Psoas muscle (tissue), 8 donors: ENCODE measurements at places on chromosomes 11 and 22.

- H3K27ac ChIP-seq = no peak overlapping the region
- H3K36me3 ChIP-seq = no peaks in the 10 kb centered on the region
- no peak for DNase-seq
- no peaks in the 10 kb centered on the region for H3K27me3 ChIP-seq
- H3K4me3 ChIP-seq = no peak overlapping the region
These were observed 7.2 kb downstream of the CEP164 start for GRCh38 chr11:117334896-117335295.

- no peak for DNase-seq
- H3K27me3 ChIP-seq = peaks cover 3% of the 10 kb centered on the region
- H3K4me3 ChIP-seq = no peak overlapping the region
- no peaks in the 10 kb centered on the region for H3K36me3 ChIP-seq
- H3K4me1 ChIP-seq = no peaks in the 10 kb centered on the region
- H3K27ac ChIP-seq = no peak overlapping the region
These were observed 23.1 kb downstream of the CSF2RB start for GRCh38 chr22:36936362-36937116.

- peaks cover 3% of the 10 kb centered on the region for H3K36me3 ChIP-seq
- H3K27ac ChIP-seq = no peak overlapping the region
These were observed 6.5 kb downstream of the APOL2 start for GRCh38 chr22:36232715-36233401.

- H3K4me1 ChIP-seq = no peaks in the 10 kb centered on the region
- no peaks in the 10 kb centered on the region for H3K36me3 ChIP-seq
- H3K27ac ChIP-seq = no peak overlapping the region
- H3K4me3 ChIP-seq = no peak overlapping the region
- no peaks in the 10 kb centered on the region for H3K27me3 ChIP-seq
These were observed 6.6 kb upstream of the PLAAT4 start for GRCh38 chr11:63530021-63530420.

GRCh38 chr11:95011376-95011775 is 13.7 kb upstream of the KDM4E start:
- H3K4me3 ChIP-seq = no peak overlapping the region
- H3K36me3 ChIP-seq = no peaks in the 10 kb centered on the region
- no peaks in the 10 kb centered on the region for H3K4me1 ChIP-seq
- H3K27ac ChIP-seq = no peak overlapping the region

DNA sequence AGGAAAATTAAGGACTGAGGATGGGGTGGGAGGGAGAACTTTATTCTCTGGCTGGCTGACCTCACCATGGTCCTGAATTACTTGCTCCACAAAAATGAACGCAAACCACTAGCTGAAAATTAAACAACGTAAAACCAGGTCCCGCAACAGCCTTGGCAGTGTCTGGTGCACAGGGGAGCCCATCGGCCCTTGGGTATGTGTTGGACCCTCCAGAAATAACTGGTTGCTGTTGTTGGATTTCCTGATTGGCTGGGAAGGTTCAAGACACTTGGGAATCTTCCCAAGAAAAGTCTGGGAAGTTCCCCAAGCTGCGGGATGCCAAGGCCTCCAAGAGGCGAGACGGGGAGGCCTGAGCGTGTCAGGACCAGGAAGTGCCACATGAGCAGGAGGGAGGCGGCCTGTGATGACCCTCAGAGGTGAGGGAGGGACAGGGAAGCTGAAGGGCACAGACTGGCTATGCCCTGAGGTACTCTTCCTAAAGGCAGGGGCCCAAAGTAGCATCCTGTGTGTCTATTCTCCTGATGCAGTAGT is 10.4 kb upstream of the RASL10A start:
- DNase-seq = no peak
- H3K4me1 ChIP-seq = peaks cover 29% of the 10 kb centered on the region
- peaks cover 33% of the 10 kb centered on the region for H3K36me3 ChIP-seq
- H3K4me3 ChIP-seq = no peak overlapping the region

- no peaks in the 10 kb centered on the region for H3K27me3 ChIP-seq
- H3K4me1 ChIP-seq = peaks cover 47% of the 10 kb centered on the region
- peaks cover 30% of the 10 kb centered on the region for H3K36me3 ChIP-seq
- peak within 1 kb of the TSS; percentile 92 for H3K4me3 ChIP-seq
- H3K27ac ChIP-seq = peak within 1 kb of the TSS; percentile 99
These were observed at the start of the genes BSCL2 and GNG3 for GRCh38 chr11:62707277-62707861. TSS of gene BSCL2 (minus strand) at chr11:62707424. CDS start at chr11:62707195, 229 bp downstream. TSS of gene GNG3 (plus strand) at chr11:62707676. CDS start at chr11:62708296, 620 bp downstream.

GRCh38 chr22:31898926-31899325 is 45.4 kb upstream of the YWHAH start:
- H3K27ac ChIP-seq = no peak overlapping the region
- no peak for DNase-seq
- no peaks in the 10 kb centered on the region for H3K4me1 ChIP-seq
- H3K36me3 ChIP-seq = peaks cover 50% of the 10 kb centered on the region
- H3K4me3 ChIP-seq = no peak overlapping the region

DNA sequence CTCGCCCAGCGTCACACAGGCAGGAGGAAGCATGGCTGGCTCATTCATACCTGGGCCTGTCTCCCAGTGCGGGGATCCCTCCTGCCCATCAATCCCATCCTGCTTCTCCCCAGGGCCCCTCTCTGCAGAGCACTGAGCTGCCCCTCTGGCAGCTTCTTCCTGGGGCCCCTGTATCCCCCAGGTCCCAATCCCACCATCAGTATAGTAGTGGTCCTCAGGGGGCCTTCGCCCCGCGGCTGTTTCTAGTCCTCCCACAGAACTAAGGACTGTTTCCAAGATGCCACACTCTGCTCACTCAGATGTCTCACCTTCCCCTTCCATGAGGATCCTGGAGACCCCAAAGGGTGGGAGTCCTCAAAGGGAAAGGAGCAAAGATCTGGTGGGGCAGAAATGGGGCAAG is 97.6 kb downstream of the PDE2A start:
- no peaks in the 10 kb centered on the region for H3K36me3 ChIP-seq
- H3K27ac ChIP-seq = no peak overlapping the region
- no peaks in the 10 kb centered on the region for H3K4me1 ChIP-seq
- DNase-seq = no peak

- no peaks in the 10 kb centered on the region for H3K36me3 ChIP-seq
- H3K4me3 ChIP-seq = no peak overlapping the region
- no peaks in the 10 kb centered on the region for H3K27me3 ChIP-seq
- peaks cover under 1% of the 10 kb centered on the region for H3K4me1 ChIP-seq
These were observed 8.0 kb downstream of the ANO1 start for GRCh38 chr11:70085815-70086769.

- H3K4me3 ChIP-seq = no peak overlapping the region
- H3K36me3 ChIP-seq = no peaks in the 10 kb centered on the region
- no peak for DNase-seq
- H3K27me3 ChIP-seq = no peaks in the 10 kb centered on the region
- peaks cover 15% of the 10 kb centered on the region for H3K4me1 ChIP-seq
These were observed 102.3 kb upstream of the CD44 start for GRCh38 chr11:35036639-35037038.

DNA sequence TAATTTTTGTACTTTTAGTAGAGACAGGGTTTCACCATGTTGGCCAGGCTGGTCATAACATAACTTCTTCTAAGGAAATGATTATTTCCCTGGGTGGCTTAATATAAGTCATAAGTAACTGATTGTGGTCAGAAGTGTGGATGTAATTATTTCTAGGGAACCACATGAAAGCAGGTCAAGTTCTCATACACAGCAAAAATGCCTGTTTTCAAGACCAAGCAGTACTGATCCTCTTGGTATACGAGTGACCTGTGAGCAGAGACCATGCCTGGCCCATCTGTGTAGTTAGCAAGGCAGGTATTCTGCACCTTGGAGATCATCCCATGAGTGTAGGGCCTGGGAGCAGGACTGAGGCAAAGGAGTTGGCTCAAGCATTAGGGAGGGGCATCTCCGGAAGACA is 32.5 kb upstream of the NUCB2 start:
- H3K4me1 ChIP-seq = no peaks in the 10 kb centered on the region
- no peak overlapping the region for H3K27ac ChIP-seq
- H3K27me3 ChIP-seq = no peaks in the 10 kb centered on the region
- DNase-seq = no peak
- no peak overlapping the region for H3K4me3 ChIP-seq

DNA sequence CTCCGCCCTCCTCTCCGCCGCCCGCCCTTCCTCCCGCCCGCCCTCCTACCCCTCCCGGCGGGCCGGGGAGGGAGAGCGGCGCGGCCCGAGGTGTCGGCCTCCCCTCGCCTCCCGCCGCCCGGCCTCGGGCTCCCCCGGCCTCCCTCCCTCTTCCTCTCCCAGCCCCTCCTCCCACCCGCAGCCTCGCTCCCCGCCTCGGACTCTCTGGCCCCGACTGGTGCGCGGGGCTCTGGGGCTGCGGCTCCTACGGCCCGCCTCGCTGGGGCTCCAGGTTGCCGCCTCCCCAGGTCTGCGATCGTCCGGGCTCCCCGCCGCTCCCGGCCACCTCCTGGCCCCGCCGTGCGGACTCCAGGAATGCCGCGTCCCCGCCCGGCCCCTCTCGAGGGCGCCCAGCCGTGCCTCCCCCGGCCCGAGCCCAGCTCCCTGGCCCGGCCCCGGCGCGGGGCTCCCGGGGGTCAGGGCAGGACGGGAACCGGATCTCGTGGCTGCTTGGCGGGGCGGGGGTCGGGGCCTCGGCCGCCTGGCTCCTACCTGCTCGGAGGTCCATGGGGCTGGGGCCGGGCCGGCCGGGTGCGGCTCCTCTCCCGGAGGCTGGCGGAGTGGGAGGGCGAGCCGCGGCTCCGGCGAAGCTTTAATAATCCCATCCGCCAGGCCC is at the start of gene CLCF1:
Gene CLCF1 (minus strand): TSS at position 606 of the 655 bp plus-strand sequence. CDS start 59 bp downstream, at position 547.
- H3K4me1 ChIP-seq = peaks cover 16% of the 10 kb centered on the region
- H3K27ac ChIP-seq = peak within 1 kb of the TSS; percentile 65
- H3K4me3 ChIP-seq = peak within 1 kb of the TSS; percentile 76
- DNase-seq = peak; percentile 73
- no peaks in the 10 kb centered on the region for H3K36me3 ChIP-seq

- no peaks in the 10 kb centered on the region for H3K4me1 ChIP-seq
- no peak overlapping the region for H3K4me3 ChIP-seq
- H3K36me3 ChIP-seq = no peaks in the 10 kb centered on the region
- no peak overlapping the region for H3K27ac ChIP-seq
- H3K27me3 ChIP-seq = peaks cover 9% of the 10 kb centered on the region
- DNase-seq = no peak
These were observed 52.5 kb upstream of the A4GALT start for GRCh38 chr22:42773167-42773566.

- H3K4me3 ChIP-seq = no peak overlapping the region
- no peak for DNase-seq
- H3K27ac ChIP-seq = no peak overlapping the region
- H3K27me3 ChIP-seq = no peaks in the 10 kb centered on the region
These were observed 63.6 kb upstream of the EP300 start for GRCh38 chr22:41028841-41029240.

DNA sequence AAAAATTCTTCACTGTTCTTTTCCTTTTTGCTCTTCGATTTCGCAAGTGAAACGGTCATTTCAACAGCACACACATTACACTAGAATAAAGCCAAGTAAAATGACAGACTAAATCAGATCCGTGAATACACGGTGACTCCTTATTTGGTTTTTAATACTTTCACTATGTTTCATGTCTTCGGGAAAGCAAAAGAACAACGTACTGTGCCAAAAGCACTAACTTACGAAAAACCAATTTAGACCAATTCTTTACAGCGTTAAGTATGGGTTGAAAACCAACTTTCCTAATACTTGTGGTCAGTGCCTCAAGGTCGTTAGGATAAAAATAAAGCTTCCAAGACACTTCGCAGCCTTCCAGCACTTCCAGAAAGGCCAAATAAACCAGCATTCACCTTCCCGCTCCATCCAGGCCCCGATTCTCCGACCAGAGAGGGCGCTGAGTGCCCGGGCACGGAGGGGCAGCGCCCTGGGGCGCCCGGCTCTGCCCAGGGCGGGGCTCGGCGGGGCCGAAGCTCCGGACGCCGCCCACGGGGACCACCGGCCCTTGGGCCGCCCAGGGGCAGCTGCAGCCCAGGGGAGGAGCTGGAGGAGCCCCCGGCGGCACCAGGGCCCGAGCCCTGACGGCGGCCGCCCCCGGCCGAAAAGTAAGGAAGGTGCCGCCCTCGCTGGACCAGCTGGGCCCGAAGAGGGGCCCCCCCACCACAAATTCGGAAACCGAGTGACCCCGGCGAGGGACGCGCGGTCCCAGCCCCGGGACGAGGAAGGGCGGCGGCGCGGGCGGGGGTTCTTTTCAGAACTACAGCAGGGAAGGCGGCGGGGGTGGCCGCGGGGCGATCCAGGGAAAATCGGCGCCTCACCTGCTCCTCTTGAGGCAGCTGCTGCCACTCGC is 499 bp downstream of the ATL3 start:
- H3K4me1 ChIP-seq = peaks cover 48% of the 10 kb centered on the region
- H3K27me3 ChIP-seq = no peaks in the 10 kb centered on the region
- peak overlapping the region; percentile 98 for H3K27ac ChIP-seq
- H3K4me3 ChIP-seq = peak overlapping the region; percentile 92
- peak; percentile 72 for DNase-seq
- H3K36me3 ChIP-seq = no peaks in the 10 kb centered on the region

- no peaks in the 10 kb centered on the region for H3K36me3 ChIP-seq
- no peak overlapping the region for H3K27ac ChIP-seq
- H3K4me3 ChIP-seq = no peak overlapping the region
- H3K27me3 ChIP-seq = no peaks in the 10 kb centered on the region
- DNase-seq = no peak
- H3K4me1 ChIP-seq = peaks cover 17% of the 10 kb centered on the region
These were observed 2.1 kb downstream of the MFRP start for GRCh38 chr11:119344291-119345010.
